Progenitor cell of endocrine pancreas (in vitro differentiated cells): ENCODE measurements at places on chromosomes 3 and 15.

- DNase-seq: no peak
Measured at GRCh38 chr3:43862470-43862869, 171.7 kb downstream of the ABHD5 start.

- no peak for DNase-seq
Measured at GRCh38 chr15:77181305-77182074, 110.6 kb upstream of the TSPAN3 start.

GRCh38 chr3:113617726-113618125 lies 78.7 kb downstream of the USF3 start:
- no peak for DNase-seq

GRCh38 chr3:108218811-108219210 lies 3.4 kb downstream of the IFT57 start:
- DNase-seq: no peak

GRCh38 chr15:87089551-87089950 lies 1009.9 kb downstream of the AGBL1 start:
- no peak for DNase-seq

DNA sequence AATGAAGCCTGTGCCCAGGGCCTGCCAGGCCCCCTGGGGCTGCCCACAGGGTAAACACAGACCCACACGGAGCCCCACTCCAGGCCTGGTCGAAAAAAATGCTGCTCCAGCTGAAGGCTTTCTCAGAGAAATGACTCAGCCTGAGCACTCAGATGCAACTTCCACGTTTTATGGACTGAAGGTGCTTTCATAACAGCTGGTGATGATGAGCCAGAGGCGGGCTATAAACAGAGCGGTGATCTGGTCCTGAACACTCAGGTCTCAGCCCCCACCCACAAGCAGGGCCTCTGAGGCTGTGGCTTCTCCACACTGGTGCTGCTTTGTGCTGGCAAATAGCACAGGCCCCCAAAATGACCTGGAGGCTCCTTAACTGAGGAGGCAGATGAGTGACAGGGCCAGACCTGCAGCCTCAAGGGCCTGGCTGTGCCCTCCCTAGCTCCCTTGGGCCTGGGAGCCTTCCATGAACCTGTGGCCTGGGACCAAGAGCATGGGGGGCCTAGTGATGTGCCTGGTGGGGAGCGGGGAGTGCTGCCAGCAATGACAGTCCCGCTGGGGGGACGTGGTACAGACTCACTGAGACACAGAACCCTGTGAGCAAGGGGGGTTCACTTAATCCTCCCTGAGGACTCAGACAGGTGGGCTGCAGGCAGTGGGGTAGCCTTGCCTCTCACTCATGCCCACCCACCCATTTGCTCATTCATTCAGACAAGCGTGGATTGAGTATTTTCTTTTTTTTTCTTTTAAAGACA lies 23.0 kb upstream of the FURIN start:
- DNase-seq: no peak

GRCh38 chr15:72180761-72181324 lies 16.7 kb downstream of the GRAMD2A start:
- no peak for DNase-seq

GRCh38 chr3:169562988-169563774 lies 100.3 kb downstream of the MECOM start:
- DNase-seq: no peak
